ENCODE measurements at places on chromosomes 3 and 15.

DNA sequence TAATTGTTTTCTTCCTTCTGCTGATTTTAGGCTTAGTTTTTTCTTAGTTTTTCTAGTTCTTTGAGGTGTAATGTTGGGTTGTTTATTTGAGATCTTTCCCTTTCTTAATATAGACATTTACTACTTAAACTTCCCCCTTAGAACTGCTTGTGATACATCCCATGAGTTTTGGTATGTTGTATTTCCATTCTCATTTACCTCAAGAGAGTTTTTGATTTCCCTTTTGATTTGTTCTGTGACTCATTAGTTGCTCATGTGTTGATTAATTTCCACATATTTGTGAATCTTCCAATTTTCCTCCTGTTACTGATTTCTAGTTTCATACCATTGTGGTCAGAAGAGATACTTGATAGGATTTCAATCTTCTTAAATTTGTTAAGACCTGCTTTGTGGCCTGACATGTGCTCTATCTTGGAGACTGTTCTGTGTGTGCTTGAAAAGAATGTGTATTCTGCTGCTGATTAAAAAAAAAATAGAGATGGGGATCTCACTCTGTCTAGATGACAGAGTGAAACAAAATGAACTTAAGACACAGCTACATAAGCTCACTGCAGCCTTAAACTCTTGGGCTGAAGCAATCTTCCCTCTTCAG lies 22.3 kb downstream of the GRM2 start:
- DNase-seq = no peak

- no peak for DNase-seq
Measured at GRCh38 chr3:124969963-124970722, 35.6 kb upstream of the MUC13 start.

DNA sequence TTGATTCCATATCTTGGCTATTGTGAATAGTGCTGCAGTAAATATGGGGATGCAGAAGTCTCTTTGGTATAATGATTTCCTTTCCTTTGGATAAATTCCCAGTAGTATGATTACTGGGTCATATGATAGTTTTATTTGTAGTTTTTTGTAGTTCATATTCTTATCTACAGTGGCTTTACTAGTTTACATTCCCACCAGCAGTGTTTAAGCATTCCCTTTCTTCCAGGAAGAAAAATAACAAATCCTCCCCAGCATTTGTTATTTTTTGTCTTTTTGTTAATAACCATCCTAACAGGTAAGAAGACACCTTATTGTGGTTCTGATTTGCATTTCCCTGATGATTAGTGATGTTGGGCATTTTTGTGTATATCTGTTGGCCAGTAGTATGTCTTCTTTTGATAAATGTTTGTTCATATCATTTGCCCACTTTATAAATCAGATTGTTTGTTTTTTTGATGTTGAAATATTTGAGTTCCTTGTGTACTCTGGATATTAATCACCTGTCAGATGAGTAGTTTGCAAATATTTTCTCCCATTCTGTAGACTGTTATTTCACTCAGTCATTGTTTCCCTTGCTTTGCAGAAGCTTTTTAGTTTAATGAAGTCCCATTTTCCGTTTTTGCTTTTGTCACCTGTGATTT lies 163.3 kb upstream of the THRB start:
- no peak for DNase-seq

DNA sequence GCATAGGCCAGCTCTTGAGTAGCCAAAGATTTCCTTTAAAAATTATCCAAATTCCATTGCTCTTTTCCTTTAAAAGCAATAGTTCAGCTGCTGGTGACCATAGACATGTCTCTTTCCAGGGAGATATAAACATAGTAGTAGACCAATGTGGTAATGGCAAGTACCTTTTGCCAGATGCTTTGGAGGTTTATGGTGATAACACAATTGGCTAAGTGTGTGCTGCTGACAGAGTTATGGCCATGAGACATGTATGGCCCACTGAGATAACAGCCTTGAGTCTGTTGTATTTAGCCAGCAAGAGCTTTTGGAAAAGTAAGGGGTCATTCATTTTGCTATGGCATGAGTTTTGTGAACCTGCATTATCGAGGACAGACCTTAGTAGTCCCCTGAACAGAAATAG lies 1146.8 kb downstream of the TUSC7 start:
- no peak for DNase-seq

- DNase-seq = no peak
Measured at GRCh38 chr3:133805384-133805701, 272 bp upstream of the SRPRB start.
